ENCODE measurements at places on chromosomes 6 and 20.

- no peak for DNase-seq
Observed at GRCh38 chr6:73983367-73983766, 287.4 kb downstream of the CD109 start.

GRCh38 chr20:52738081-52738480 is 234.1 kb upstream of the TSHZ2 start:
- no peak for DNase-seq

- no peak for DNase-seq
Observed at GRCh38 chr20:41783423-41784208, 165.4 kb upstream of the CHD6 start.

- DNase-seq, result no peak
Observed at GRCh38 chr6:144248003-144248402, 37.1 kb upstream of the UTRN start.

DNA sequence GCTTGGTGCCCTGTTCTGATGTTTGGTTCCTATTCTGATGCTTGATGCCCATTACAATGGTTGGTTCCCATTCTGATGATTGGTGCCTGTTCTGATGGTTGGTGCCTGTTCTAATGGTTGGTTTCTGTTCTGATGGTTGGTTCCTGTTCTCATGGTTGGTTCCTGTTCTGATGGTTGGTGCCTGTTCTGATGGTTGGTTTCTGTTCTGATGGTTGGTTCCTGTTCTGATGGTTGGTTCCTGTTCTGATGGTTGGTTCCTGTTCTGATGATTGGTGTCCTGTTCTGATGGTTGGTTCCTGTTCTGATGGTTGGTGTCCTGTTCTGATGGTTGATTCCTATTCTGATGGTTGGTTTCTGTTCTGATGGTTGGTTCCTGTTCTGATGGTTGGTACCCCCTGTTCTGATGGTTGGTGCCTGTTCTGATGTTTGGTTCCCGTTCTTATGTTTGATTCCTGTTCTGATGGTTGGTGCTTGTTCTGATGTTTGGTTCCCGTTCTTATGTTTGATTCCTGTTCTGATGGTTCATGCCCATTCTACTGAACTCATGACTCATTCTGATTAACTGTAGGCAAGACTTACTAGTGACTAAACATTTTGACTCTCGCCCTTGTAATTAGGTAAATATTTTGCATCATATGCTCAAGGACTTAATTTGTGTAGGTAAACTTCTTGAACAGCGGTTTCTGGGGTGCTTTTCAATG is 146.2 kb downstream of the DLL1 start:
- DNase-seq, result no peak

- DNase-seq, result no peak
Observed at GRCh38 chr6:22716721-22717120, 147.4 kb downstream of the HDGFL1 start.

DNA sequence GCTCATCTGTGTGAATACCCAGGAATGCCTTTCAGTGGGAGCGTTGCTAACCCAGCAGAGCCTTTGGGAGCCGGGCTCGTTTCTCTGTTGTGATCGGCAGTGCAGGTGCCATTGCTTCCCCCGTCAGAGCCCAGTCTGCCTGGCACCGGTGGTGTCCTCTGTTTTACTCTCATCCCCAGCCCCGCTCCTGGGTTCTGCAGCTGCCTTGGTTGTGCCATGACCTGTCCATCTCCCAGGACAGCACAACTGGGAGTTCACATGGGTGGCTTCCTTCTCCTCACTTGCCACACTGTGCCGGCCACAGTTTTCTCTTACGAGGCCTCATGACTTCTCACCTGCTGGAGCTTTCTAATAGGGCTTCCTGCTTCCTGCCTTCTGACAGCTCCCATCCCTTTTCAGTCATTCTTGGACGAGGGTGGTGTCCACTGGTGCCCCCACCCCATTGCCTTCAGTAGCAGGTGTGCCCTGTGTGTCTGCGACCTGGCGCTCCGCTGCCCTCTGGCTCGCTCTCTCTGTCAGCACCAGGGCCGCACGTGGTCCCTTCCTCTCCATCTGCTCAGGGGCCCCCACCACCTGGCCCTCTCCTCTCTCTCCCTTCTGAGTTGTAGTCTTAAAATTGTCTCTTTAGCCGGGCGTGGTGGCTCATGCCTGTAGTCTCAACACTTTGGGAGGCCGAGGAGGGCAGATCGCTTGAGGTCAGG is 110.9 kb downstream of the RPP40 start:
- DNase-seq, result no peak

Measured in activated CD8-positive, alpha-beta memory T cell treated with anti-CD3 and anti-CD28 coated beads for 1 hour (primary cell).